ENCODE measurements at places on chromosomes 4 and X.

DNA sequence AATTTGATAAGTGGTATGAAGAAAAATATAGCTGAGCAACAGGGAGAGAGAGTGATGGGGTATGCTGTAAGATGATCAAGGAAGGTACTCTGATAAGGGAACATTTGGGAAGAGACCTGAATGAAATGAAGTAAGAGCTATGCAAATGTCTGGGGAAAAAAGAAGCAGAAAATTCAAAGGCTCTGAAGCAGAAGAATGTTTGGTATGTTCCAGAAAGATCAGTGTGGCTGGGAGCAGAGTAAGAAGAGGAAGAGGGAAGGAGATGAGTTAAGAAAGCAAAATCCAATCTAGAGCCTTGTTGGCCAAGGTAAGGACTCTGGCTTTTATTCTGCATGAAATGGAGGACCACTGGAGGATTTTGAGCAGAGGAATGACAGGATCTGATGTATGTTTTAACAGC lies 90.0 kb downstream of the AWAT2 start:
- DNase-seq: no peak

DNA sequence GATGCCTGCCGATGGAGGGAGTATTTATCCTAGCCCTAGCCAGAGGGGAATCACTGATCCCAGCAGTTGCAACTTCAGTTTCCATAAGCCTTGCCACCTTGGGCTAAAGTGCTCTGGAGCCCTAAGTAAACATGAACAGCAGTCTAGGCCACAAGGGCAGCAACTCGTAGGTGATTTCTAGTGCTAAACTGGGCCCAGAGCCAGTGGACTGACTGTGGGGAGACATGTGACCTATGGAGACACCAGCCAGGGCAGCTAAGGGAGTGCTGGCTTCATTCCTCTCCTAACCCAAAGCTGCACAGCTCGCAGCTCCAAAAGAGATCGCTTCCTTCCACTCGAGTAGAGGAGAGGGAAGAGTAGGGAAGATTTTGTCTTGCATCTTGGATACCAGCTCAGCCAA lies 120.8 kb upstream of the MAGEA10 start:
- no peak for DNase-seq

DNA sequence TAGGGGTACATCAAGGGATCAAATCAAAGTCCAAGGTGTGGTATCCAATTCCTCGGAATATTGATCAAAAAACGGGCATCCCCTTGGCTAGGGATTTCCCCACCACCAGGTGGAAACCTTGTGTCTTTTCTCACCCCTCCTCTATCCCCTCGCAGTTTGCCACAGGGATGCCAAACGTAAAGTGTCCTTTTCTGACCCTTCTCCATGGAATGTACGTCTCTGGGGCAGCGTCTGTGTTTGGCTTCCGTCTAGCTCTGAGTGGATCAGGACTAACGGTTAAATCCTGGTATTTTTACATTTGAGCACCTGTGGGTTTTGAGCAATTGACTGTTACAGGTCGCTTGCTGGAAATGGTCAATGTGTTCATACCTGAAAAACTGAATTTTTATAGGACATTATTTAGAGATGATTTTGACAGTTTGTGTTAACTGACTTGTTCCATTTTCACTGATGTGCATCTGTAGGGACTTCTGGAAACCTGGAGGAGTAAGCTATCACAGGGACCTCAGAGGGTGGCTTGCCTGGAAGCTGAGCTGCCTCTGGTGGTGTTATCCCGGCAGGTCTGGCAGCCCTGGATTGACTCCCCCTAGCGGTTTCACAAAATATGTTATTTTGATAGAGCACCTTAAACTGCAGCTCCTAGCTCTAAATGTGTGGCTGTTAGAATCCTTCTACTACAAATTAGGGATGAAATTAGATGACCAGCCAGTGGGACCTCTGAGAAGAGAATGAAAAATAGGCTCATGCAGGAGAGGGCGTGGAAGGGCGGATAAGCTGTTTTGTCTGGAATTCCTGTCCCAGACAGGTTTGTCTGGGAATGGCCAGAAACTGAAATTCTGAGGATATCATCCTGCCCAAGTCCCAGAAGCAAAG lies 8.8 kb upstream of the MGST2 start:
- peak; percentile 15 for DNase-seq

- no peak for DNase-seq
Observed at GRCh38 chr4:31041385-31041784, 321.2 kb downstream of the PCDH7 start.

DNA sequence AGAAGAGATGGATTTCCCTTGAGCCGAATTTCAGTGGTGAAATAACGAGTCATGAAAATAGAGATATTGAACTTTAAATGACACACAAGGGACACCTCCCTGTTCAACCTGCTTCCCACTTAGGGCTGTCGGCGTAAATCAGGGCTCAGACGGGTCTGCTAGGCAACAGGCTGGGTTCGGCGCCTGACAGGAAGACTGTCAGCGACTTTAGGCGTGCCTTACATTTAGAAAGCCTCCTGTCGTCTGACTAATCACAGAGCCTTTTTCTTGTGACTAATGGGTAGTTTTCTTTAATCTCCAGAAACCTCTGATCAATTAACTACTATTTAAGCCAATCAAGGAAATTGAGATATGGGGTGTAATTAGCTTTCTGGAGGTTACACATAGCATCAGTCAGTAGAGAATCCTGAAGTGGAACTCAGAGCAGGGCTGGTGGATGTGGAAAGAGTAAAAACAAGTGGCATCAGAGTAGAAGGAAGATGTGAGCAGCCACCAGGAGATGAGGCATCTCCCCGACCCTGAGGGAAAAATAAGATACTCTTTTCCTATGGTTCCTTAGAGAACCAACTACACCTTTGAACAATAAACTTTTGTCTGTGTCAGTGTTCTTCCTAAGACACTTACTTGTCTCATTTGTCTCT lies 86.2 kb upstream of the HS3ST1 start:
- no peak for DNase-seq

GRCh38 chr4:89324671-89325070 lies 17.1 kb upstream of the GPRIN3 start:
- DNase-seq: peak; percentile 21

- DNase-seq: no peak
Observed at GRCh38 chr4:40227284-40227683, 30.5 kb downstream of the RHOH start.

- no peak for DNase-seq
Observed at GRCh38 chr4:116531026-116531425, 554.4 kb downstream of the TRAM1L1 start.

DNA sequence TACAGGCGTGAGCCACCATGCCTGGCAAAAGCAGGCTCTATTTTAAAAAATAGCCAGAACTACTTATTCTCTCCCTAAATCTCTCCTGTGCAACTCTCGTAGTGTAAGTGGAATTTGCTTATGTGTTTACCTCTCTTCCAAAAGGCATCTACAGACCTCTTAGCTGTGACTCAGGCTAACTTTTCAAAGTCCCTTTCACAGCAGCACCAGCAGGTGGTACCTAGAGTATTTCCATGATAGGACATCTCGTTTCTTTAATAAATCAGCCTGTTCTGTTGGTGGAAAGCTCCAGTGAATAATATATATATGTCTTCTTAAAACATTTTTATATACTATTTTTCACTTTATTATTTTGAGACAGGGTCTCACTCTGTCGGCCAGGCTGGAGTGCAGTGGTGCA lies 89.0 kb downstream of the NSUN7 start:
- no peak for DNase-seq

- no peak for DNase-seq
Observed at GRCh38 chr4:67158666-67159065, 386.6 kb downstream of the CENPC start.

DNA sequence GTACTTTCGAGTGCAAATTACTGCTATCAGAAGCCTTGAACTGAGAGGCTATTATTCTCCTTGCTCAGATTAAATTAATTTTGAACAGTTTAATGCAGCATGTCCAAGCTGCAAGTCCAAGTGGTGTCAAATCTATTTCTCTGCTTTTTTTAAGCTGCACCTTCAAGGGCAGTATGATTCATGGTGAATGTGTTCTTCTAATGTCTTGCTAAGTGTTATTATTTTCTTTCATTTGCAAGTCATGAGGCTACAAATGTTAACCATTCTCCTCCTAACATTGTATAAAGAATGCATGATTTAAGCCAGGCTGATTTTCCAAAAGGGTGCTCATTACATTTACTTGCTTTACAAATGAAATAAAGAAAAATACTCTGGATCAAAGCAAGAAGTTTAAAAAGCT lies 200.4 kb downstream of the TEX13C start:
- no peak for DNase-seq

GRCh38 chrX:13283512-13283911 lies 36.3 kb downstream of the ATXN3L start:
- no peak for DNase-seq

All from hippocampal formation (tissue), 2 donors.